ENCODE measurements at places on chromosomes 11 and 22.

DNA sequence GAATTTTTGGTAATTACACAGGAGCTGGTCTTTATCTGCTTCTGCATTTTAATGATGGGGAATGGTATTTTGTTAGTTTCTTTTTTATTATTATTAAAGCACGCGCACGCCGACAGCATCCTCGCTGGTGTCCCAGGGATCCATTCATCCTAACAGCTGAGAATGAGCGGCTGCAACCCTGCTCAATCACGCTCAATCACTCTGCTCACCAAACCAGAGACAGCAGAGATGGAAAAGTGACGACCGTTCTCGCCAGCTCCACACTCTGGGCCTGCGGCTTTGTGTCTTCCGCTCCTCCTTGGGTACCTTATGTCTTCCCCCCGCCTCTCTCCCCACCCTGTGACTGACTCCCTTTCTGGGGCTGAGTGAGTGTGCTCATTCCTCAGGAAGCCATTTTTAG, 84.5 kb downstream of the DSCAML1 start:
- no peak for DNase-seq

DNA sequence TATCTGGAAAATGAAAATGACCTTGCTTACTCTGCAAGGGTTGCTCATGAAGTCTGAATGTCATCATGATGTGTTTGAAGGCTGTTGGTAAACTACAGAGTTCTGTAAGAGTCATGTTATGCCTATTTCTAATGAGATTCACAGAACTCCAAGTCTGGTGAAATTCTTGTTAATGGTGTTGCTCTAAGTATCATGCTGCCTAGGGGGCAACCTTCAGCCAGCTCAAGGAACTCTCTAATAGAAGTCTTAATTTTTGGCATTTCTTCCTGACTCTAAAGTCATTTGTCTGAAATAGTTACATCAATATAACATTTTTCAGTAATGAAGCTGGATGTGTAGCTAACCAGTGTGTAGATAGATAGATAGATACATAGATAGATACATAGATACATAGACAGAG, 302.8 kb downstream of the FAT3 start:
- DNase-seq: no peak

DNA sequence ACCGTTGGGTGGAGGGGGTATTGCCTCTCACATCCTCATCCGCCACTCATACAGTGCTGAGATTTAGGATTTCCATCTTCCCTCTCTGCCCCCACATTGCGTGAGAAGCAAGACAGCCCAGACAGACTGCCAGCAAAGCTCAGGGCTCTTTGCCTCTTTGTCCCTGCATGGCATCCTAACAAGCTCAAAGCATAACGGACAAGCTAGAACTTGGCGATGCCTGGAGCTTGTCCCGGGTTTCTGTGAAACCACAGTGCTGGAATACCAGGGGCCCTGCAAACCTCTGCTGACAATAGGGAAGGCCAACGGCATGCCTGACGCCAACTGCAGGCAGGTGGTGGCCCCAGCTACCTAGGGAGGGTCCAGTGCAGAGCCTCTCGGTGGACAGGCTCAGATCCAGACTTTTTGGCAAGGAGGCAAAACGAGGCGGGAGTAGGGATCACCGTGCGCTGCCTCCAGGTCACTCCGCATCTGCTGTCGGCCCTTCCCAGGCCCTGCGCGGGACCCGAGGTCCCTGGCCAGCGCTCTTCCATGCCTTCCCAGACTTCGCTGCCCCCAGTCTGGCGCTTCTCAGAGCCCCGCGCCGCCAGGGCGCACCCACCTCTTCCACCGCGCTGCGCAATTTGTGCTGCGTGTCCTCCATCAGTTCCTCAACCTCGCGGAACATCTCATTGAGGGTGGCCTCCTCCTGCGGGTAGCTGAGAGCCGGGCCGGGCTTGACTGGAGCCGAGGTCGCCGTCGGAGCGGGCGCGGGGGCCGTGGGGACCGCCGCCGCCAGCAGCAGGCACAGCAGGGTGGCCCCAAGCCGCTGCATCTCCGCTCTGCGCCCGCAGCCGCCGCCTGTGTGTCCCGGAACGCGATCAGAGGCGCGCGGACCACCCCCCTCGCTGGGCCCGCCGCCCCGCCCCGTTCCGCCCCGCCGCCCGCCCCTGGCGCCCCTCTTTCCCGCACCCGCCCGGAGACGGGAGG, at the start of gene DKK3:
Gene DKK3 (minus strand): TSS at position 858 of the 969 bp plus-strand sequence. CDS start 44 bp downstream, at position 814.
- no peak for DNase-seq

DNA sequence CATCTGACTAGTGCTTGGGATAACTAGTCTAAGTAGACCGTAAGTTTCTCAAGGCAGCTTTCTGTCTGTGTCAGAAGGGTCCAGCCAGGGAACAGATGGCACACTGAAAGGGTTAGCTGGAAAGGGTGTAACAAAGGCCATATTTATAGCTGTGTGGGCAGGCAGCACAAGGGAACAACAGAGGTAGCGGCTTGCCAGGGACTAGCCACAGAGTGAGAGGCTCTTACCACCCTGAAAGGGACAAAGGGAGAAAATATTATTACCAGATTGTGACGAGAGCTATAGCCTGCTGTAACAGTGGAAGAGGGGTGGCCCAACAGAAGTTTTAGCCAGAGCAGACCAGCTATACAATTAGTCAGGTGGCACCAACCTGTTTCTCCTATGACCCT, 129.4 kb downstream of the CCDC34 start:
- no peak for DNase-seq

- no peak for DNase-seq
Observed at GRCh38 chr22:45455212-45455611, 41.7 kb downstream of the RIBC2 start.

GRCh38 chr11:46901156-46901555, 17.2 kb downstream of the LRP4 start:
- no peak for DNase-seq

- no peak for DNase-seq
Observed at GRCh38 chr22:39177456-39177775, 24.9 kb upstream of the CBX7 start.

GRCh38 chr11:115637599-115638241, 133.5 kb upstream of the CADM1 start:
- no peak for DNase-seq

DNA sequence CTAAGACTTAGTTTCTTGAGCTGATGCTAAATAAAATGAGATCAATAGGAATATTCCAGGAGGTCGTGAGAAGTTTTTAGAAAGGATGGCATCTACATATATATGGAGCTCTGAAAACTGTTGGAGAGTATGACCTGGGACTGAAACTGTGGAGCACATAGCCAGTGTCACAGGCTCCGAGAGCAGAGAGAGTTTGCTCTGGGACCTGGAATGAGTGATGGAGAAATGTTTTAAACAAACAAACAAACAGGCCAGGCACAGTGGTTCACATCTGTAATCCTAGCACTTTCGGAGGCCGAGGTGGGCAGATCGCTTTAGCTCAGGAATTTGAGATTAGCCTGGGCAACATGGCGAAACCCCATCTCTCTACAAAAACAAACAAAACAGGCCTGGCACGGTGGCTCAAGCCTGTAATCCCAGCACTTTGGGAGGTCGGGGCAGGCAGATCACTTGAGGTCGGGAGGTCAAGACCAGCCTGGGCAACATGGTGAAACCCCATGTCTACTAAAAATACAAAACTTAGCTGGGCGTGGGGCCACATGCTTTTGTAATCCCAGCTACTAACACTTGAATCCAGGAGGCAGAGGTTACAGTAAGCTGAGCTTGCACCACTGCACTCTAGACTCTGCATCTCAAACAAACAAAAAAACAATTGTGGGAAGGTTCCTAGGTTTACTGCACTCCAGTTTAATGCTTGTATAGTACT, 67.1 kb downstream of the SLC35F2 start:
- DNase-seq: no peak

Data from activated CD8-positive, alpha-beta memory T cell treated with anti-CD3 and anti-CD28 coated beads for 1 hour (primary cell).